Stimulated activated CD8-positive, alpha-beta memory T cell treated with anti-CD3 and anti-CD28 coated beads, Interleukin-15, amount 100 ng/mL, for 48 hours (primary cell): ENCODE measurements at places on chromosomes 4 and X.

- no peak for DNase-seq
Observed at GRCh38 chr4:158824425-158825274, 55.8 kb downstream of the FNIP2 start.

- peak; percentile 17 for DNase-seq
Observed at GRCh38 chrX:115650916-115651315, 89.9 kb downstream of the PLS3 start.

DNA sequence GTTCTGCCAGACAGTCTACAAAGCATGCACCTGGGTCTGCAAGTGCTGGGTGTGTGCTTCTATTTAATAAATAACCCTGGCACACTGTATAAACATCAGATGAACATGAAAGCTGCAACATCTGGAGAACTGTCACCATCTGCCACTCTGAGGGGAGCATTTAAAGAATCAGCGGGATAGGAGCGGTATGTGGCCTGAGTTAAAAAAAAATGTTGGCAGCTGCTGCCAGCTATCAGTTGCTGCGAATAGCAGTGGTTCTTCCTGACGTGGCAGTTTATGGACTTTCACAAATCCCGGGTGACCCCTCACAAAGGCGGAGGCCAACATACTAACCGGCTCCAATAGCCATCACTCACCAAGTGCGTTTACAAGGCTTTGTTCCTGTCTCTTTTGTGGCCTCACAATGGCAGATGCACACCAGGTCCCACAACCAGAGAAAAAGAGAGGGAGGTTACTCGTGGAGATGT lies 95.1 kb downstream of the RASL11B start:
- DNase-seq, result no peak

GRCh38 chr4:66357316-66357715 lies 687.0 kb upstream of the EPHA5 start:
- DNase-seq, result no peak

- no peak for DNase-seq
Observed at GRCh38 chrX:141894733-141895132, 9.0 kb upstream of the MAGEC1 start.

DNA sequence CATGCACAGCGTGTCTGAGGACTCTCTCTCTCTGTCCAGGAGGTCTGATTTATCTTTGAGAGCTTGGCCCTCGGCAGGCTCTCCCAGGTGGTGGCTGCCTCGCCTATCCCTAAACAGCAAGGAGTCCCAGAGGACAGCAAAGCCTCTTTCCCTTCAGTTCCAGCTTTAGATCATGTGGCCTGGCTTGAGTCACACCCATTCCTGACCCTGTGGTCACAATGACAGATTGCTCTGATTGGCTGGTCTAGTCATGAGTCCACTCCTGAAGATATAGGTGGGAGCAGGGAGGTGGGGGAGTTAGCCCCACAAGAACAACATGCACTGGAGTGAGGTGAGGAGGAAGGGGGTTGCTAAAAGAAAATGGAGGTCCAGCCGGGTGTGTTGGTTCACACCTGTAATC lies 12.1 kb upstream of the PORCN start:
- DNase-seq, result no peak

DNA sequence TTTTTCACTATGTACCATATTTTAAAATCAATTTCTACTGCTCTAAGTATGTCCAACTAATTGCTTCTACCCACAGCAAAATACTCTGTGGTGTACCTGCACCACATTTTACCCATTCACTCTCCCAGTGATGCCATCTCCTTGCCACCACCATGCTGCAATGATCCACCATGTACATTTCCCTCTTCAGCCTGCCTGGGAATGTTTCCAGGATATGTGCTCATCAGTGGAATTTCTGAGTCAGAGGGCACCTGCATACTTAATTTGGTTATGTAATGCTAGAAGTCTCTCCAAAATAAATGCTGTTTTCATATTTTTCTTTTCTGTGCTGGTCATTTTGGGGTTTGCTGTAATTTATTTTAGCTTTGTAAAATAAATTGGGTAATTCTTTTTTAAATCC lies 33.2 kb upstream of the OCIAD2 start:
- no peak for DNase-seq

DNA sequence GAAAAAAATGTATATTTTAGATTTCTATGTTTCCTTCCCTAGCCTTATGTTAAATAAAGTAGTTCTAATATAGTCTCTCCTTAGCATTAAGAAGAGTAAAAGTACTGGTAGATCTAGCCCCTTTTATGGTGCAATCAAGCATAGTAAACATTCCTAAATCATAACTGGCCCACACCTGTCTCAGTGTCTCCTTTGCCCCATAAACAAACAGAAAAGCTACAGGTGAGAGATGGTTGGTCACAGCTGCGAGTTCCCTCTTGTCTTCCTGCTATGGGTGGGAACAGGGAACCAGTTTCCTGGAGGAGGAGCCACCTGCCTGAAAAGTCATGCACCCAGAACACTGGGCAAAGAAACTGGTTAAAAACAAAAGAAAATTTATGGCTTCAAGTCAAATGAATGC lies 16.6 kb downstream of the SOWAHB start:
- no peak for DNase-seq

DNA sequence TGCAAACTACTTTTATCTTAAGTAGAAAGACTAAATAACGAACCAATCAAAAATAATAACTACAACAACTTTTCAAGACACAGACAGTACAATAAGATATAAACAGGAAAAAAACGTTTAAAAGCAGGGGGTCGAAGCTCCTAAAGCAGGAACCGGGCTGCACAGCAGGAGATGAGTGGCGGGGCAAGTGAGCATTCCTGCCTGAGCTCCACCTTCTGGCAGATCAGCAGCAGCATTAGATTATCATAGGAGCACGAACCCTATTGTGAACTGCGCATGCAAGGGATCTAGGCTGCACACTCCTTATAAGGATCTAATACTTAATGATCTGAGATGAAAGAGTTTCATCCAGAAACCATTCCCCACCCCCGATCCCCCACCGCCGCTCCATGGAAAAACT lies 146.2 kb downstream of the TEX11 start:
- no peak for DNase-seq

DNA sequence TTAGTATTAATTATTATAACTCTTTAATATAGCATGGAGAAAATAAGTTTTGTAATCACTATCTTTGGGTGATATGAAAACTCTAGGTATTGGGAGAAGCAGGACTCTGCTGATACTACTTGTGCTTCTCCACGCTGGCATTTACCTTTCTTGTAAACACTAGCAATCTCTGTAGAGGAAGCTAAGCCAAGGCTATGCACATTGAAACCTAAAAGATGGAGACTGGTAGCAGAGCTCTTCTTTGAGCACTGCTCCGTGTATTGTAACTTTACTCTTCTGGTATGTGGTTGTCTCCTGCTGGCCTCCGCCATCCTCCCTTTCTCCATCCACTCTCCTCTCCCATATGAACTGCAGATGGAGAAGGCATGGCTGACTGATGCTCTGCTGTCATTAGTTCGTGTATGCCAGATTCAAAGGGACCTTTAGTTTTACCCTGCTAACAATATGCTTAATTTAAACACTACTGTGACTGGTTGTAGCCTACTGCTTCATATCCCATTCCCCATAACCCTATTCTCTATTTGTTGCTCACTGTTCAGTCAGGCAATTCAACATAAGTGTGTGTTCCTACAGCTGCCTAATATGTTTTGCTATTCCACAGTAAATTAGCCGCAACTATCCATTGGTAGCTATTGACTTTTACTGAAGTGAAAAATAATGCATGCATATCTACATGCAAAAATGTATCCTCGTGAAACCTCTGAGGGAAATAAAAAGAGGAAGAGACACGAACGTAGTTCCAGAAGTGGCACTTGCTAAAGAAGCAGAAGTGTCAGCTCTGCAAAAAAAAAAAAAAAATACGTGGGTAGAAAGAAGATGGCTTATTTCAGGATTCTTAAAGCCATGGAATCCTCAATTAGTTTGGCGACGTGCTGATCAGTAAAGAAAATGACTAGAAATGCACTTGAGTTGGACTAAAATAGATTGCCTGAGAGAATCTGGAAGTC lies 55.6 kb upstream of the CCSER1 start:
- no peak for DNase-seq

DNA sequence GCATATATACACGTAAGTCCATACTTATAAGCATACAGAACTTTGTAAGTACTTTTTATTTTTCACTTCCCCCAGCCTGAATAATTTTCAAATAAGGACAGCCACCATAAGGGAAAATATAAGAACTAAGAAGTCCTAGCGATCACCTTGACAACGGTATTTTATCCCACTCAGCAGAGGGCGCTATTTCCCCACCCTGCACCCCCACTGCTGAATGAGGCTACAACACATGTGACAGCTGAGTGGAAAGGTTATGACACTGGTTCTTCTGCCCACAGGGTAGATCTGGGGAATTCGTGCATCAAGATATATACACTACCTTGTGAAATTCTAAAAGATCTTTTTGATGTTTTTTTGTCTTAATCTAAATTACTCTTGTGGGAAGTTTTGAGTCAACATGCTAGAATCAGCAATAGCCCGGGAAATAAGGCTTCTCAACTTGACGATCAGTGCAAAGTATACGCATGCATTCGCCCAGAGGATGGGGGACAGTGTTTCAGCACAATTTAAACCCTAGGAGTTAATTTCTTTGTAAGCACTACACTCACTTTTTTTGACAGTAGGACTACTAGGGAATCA lies 151.5 kb downstream of the CORIN start:
- peak; percentile 36 for DNase-seq

DNA sequence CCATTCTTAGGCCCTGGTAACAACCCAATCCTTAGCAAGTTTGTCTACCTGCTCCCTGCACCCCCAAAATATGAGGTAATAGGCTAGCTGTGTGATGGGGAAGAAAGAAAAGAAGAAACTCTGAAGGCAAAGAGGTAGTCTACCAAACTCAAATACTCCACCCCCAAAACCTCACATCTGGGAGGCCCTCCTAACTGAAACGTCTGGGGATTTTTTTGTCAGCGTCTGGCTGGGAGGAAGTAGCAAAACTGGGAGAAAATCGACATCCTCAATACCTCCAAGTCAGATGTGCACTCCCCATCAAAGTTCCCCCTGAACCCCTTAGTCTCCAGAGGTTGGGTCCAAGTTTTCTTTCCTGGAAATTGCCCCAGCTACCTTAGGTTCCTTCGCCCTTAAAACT lies 1.0 kb downstream of the LAMP2 start:
- DNase-seq, result no peak

- DNase-seq, result no peak
Observed at GRCh38 chr4:13240066-13240465, 244.1 kb downstream of the RAB28 start.

- DNase-seq, result no peak
Observed at GRCh38 chr4:119933606-119934005, 133.0 kb downstream of the MAD2L1 start.

GRCh38 chr4:137576446-137576845 lies 44.2 kb upstream of the PCDH18 start:
- DNase-seq, result no peak

DNA sequence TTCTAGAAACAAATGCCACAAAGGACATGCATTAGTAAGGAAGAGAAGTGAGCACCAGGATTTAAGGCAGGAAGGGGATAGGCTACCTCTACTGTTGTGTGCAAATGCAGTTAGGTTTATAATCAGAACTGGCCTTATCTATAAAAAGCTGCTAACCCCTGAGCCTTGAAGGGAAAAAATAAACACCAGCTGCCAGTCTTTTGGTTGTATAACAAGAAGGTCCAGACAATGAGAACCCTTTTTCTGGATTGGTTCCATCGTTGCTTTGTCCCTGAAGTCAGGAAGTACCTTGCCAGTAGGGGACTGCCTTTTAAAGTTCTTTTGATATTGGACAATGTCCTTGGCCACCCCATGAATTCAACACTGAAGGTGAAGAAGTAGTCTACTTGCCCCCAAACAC lies 126.7 kb upstream of the OTUD4 start:
- no peak for DNase-seq

GRCh38 chr4:25756503-25756902 lies 100.9 kb downstream of the SLC34A2 start:
- no peak for DNase-seq

DNA sequence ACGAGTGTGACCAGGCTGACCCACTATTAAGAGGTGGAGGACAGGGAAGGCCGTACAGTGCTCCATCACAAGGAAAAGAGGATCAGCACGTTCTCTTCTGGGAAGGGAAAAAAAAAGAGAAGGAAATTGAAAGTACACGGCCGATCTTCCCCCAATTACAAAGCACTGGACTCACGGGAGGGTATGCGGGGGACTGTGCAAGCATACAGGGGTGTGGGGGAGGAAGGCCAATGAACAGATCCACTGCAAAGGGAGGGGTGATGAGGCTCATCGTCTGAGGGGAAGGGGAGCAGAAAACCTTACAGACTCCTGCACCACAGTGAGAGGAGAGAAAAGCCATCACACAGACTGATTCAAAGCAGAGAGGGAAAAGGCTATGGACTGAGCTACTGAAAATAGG lies 1.1 kb downstream of the ELK1 start:
- no peak for DNase-seq

- no peak for DNase-seq
Observed at GRCh38 chr4:26937567-26937966, 76.9 kb downstream of the STIM2 start.

GRCh38 chrX:45591650-45592049 lies 391.0 kb upstream of the DIPK2B start:
- DNase-seq, result no peak

- no peak for DNase-seq
Observed at GRCh38 chrX:2784026-2784425, 32.2 kb downstream of the XG start.
